ENCODE measurements at places on chromosomes 1 and 21. TPM values are rescaled to one million over a fixed set of nuclear protein-coding genes. Genes with fewer than 3 reads are reported as not detected.

GRCh38 chr1:67560580-67561255 is 124.3 kb upstream of the GADD45A start:
- H3K27ac ChIP-seq: no peak overlapping the region
- H3K4me1 ChIP-seq: peaks cover 4% of the 10 kb centered on the region
- DNase-seq: no peak
- H3K4me3 ChIP-seq: no peak overlapping the region

- DNase-seq: no peak
- no peak overlapping the region for H3K4me3 ChIP-seq
- no peaks in the 10 kb centered on the region for H3K36me3 ChIP-seq
- no peaks in the 10 kb centered on the region for H3K4me1 ChIP-seq
Measured at GRCh38 chr1:236313427-236313826, 31.7 kb upstream of the ERO1B start.

DNA sequence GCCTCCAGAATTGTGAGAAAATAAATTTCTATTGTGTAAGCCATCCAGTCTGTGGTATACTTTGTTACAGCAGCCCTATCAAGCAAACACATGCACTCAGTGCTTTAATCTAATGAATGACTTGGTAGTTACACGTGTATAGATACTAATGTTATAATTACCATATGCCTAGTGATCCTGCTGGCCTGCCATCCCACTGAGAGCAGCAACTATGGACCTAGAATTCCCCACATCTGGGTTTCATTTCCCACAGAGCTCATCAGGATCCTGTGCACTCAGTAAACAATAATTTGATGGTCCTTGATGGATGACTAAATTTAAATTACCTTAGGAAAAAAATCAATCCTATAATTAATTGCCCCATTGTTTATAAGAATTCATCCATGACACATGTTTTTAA is 86.5 kb upstream of the RGS1 start:
- H3K27ac ChIP-seq: no peak overlapping the region
- no peak overlapping the region for H3K4me3 ChIP-seq
- no peak for DNase-seq
- H3K36me3 ChIP-seq: no peaks in the 10 kb centered on the region
- H3K27me3 ChIP-seq: no peaks in the 10 kb centered on the region
- peaks cover 4% of the 10 kb centered on the region for H3K4me1 ChIP-seq

DNA sequence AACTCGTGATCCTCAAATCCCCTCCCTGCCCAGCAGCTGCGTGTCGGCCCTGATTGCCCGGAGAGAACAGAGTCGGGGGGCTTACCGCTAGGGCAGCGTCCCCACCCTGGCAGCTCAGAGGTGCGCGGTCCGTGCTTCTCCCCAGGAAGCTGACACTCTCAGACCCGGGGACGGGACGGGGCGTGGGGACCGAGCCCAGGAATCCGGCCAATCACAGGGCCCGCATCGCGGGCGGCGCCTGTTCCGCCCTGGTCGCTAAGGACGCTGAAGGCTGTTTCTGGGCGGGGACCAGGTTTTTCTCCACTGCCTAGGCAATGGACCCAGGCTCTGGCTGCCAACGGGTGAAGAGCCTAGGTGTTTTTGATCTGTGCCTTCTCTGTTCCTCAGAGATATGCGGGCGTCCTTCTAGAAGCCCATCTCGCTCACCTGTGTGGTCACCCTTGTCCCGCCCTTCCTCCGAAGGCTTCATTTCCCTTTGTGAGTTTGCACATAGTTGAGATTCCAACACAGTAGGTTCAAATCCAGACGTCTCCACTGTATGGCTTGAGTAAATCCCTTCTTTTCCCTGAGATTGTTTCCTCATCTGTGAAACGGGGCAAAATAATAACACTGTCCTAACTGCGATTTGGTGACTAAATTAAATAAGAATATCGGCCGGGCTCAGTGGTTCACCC is at the start of gene C1orf87:
Gene C1orf87 (minus strand): TSS at position 166 of the 674 bp plus-strand sequence. CDS start 1,127 bp downstream, outside the sequence.
- H3K27me3 ChIP-seq: peaks cover 33% of the 10 kb centered on the region
- no peak for DNase-seq
- H3K27ac ChIP-seq: no peak within 1 kb of the TSS
- H3K36me3 ChIP-seq: no peaks in the 10 kb centered on the region

DNA sequence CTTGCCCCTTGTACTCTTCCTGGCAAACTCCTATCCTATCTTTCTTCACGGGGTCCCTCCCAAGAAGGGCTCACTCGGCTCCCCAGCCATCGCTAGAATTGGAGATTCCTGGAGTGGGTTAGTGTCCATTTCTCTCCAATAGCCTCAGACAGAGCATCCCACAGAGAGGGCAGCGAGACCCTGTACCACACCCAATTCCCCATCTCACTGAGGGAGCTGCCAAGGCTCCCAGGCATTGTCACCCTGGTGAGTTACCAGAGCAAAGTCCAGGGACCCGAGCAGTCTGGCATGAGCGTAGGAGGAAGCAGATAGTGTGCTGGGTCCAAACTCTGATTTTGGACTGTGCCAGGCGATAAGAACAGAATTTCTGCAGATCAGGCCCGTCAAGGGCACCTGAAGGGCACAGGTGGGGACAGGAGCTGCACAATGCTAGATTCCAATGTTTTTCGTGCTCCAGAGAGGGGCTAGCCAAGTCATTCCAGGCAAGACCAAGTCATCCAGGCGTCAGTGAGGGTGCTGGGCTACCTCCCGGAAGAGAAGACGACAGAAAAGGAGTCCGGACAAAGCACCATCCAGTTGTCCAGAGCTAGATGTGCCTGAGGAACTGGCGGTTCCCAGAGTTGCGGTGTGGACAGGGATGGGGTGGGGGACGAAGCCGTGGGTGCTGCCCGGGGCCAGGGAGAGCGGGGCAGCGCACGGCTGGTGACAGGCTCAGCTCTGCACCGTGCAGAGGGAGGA is 15.3 kb downstream of the AKR7A3 start:
- no peak overlapping the region for H3K27ac ChIP-seq
- H3K4me1 ChIP-seq: peaks cover 2% of the 10 kb centered on the region
- DNase-seq: no peak
- H3K36me3 ChIP-seq: peaks cover 6% of the 10 kb centered on the region
- H3K4me3 ChIP-seq: no peak overlapping the region
- peaks cover 25% of the 10 kb centered on the region for H3K27me3 ChIP-seq

- H3K4me1 ChIP-seq: no peaks in the 10 kb centered on the region
- H3K27ac ChIP-seq: no peak overlapping the region
- no peaks in the 10 kb centered on the region for H3K27me3 ChIP-seq
- H3K4me3 ChIP-seq: no peak overlapping the region
Measured at GRCh38 chr1:69294171-69294570, 273.6 kb upstream of the LRRC7 start.

- H3K27me3 ChIP-seq: no peaks in the 10 kb centered on the region
- H3K4me1 ChIP-seq: peaks cover 33% of the 10 kb centered on the region
- DNase-seq: peak; percentile 38
- H3K4me3 ChIP-seq: no peak overlapping the region
- no peak overlapping the region for H3K27ac ChIP-seq
Measured at GRCh38 chr21:46557469-46557868, 47.4 kb downstream of the S100B start.

DNA sequence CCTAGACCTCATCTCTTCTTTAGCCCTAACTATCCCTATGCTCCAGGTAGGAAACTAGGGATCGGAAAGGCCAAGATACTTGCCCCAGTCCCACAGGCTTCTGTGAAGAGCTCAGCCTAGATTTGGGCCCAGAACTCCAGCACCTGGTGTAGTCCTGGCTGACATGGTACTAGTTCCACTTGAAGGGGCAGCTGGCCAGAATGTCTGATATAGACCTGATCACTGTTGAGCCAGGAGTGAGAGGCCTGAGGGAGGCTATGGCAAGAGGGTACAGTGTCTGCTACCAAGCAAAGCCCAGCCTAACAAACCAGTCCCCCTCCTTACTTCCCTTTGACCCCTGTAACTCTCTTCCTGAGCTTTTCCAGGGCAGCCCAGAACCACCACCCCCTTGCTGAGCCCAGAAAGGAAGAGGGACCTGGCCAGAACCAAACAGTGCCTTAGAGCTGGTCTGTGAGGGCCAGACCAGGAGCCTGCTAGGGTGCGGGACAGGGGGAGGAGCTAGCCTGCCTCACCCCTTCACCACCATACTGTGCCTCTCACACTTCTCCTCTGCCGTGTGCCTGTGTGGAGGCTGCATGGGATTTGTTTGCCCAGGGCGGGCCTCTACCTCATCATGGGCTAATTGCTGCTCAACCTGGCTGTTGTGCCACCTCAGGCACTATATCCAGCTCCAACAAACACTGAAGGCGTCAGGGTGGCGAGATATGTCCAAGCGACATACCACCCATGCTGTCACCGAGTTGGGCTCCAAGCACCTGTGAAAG is 10.9 kb downstream of the POMGNT1 start:
- no peaks in the 10 kb centered on the region for H3K36me3 ChIP-seq
- no peaks in the 10 kb centered on the region for H3K27me3 ChIP-seq
- no peak for DNase-seq
- no peak overlapping the region for H3K27ac ChIP-seq
- H3K4me1 ChIP-seq: peaks cover 5% of the 10 kb centered on the region

DNA sequence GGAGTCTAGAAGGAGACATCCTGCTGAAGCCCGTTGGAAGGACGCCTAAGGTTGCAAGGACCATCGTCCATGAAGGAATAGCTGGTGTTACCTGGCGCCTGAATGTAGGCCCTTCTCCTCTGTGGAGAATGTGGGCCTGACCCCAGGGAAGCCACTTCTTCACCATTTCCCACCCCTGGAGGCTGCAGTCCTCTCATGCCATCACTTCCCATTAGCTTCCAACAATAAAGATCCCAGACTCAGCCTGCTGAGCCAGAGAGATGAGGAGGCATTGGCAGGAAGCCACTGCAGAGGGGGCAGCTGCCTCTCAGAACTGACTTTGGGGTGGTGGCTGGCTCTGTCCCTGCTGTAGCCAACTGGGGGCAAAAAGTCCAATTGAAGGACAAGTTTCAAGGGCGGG is 21.3 kb upstream of the KCNE2 start:
- DNase-seq: no peak
- peaks cover 7% of the 10 kb centered on the region for H3K27me3 ChIP-seq
- H3K4me3 ChIP-seq: no peak overlapping the region
- H3K36me3 ChIP-seq: no peaks in the 10 kb centered on the region
- H3K27ac ChIP-seq: no peak overlapping the region
- peaks cover 24% of the 10 kb centered on the region for H3K4me1 ChIP-seq

DNA sequence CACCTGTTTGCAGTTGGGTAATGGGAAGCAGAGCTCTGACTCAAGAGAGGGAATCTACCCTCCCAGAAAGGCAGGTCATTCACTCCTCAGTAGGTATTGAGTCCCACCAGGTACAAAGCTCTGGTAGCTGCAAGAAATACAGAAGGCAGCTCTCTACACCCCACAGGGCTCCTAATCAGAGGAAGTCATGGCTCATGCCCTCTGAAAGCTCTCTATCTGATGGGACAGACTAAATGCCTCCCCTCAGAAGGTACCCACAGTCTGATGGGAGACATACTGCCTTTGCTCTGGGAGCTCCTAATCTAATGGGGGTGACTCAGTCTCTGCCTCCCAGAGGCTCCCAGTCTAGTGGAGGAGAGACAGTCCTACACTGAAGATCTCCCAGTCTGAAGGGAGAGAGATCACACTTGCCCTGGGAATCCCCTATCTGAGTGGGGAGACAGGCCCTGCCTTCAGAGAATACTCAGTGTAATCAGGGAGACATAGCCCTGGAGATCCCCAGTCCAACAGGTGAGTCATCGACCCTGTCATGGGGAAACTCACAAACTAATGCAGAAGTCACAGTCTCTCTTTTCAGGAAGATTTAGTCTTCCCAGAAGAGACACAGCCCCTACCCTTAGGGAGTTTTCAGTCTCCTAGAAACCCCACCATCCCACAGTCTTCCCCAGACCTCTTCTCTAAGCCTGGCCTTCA is 23.7 kb downstream of the CAMK1G start:
- H3K4me3 ChIP-seq: no peak overlapping the region
- no peaks in the 10 kb centered on the region for H3K36me3 ChIP-seq
- DNase-seq: no peak
- no peak overlapping the region for H3K27ac ChIP-seq

DNA sequence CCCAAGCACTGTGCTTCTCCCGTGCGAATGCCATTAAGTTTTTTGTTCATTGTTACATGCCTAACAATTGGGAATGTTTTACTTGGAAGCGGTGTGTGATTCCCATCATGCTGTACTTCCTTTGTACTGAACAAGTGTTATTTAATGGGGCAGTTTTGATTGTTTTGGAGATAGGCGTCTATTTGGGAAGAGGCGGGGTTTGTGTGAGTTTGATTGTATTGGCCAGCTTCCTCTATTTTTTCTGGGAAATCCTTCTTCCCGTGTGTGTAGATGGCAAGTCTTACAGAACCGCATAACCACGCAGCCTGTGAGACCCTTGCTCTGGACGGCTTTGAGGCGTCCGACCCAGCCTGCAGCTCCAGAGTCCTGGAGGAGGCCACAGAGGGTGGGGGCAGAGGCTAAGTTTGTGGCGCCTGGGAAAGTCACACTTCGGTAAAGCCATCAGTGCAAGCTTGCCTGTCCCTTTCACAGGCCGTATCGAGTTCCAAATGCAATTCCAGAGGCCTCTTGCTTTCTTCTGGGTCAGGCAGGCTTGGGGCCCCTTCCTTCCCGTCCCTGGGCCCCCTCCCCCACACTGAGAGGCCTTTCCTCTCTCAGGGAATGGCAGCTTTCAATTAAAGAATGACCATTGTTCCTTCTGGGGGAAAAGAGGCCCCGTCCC is 210.3 kb downstream of the TOMM20 start:
- no peaks in the 10 kb centered on the region for H3K27me3 ChIP-seq
- H3K4me1 ChIP-seq: peaks cover 1% of the 10 kb centered on the region
- H3K4me3 ChIP-seq: no peak overlapping the region
- H3K36me3 ChIP-seq: peaks cover 5% of the 10 kb centered on the region

DNA sequence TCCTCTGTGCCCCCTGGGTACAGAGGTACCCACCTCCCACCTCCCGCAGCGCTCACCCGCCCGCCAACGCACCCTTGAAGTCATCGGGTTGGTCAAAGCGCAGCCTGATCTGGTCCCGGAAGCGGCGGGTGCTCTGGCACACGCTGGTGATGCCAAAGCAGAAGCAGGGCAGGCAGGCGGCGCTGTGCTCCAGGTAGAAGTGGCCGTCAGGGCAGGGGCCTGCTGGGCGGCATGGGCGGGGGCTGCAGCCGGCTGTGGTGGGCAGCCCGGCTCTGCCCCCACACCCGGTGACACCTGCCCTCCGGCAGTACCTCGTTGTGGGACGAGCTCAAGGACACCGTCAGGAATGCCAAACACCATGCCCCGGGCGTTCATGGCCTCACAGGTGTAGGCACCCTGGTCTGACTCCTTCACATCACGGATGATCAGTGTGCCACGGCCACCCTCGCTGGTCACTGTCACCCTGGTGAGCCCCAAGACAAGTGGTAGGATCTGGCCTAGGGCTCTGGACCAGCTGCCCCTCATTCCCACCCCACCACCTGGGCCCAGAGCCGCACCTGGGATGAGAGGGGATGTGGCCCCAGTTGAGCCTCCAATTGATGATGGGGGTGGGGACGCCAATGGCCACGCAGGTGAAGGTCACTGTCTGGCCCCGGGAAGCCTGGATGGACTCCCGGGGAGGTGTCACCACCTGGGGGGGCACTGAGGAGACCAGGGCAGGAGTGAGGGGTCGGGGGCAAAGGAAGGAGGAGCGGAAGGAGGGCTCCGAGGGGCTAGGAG is 52.5 kb downstream of the HSPG2 start:
- H3K36me3 ChIP-seq: no peaks in the 10 kb centered on the region
- DNase-seq: no peak
- no peaks in the 10 kb centered on the region for H3K4me1 ChIP-seq
- H3K27me3 ChIP-seq: peaks cover 3% of the 10 kb centered on the region
- H3K27ac ChIP-seq: no peak overlapping the region

GRCh38 chr21:42558368-42558767 is 44.7 kb downstream of the SLC37A1 start:
- peaks cover 2% of the 10 kb centered on the region for H3K4me1 ChIP-seq
- no peaks in the 10 kb centered on the region for H3K27me3 ChIP-seq
- no peaks in the 10 kb centered on the region for H3K36me3 ChIP-seq
- H3K27ac ChIP-seq: no peak overlapping the region
- H3K4me3 ChIP-seq: no peak overlapping the region
- DNase-seq: no peak

TSSK3 gene
- 0.70 TPM for total RNA-seq

CLIC4 gene
- total RNA-seq: 16.9 TPM

CCDC17 gene
- 2.5 TPM for total RNA-seq

UBXN10 gene
- 0.23 TPM for total RNA-seq

SYT14 gene
- not detected for total RNA-seq

LCE6A gene
- total RNA-seq: not detected

OPRD1 gene
- not detected for total RNA-seq

All from activated CD8-positive, alpha-beta memory T cell treated with anti-CD3 and anti-CD28 coated beads, Interleukin-2, amount 10 ng/mL, durations not matched to agents 7 days and 5 days (primary cell).